Foreskin keratinocyte (primary cell): ENCODE measurements at places on chromosomes 2 and 18.
A peak's percentile ranks its signal among the peaks of the same experiment; 100 is the strongest.

GRCh38 chr2:2938481-2938880, 439.1 kb downstream of the EIPR1 start:
- no peak for DNase-seq

DNA sequence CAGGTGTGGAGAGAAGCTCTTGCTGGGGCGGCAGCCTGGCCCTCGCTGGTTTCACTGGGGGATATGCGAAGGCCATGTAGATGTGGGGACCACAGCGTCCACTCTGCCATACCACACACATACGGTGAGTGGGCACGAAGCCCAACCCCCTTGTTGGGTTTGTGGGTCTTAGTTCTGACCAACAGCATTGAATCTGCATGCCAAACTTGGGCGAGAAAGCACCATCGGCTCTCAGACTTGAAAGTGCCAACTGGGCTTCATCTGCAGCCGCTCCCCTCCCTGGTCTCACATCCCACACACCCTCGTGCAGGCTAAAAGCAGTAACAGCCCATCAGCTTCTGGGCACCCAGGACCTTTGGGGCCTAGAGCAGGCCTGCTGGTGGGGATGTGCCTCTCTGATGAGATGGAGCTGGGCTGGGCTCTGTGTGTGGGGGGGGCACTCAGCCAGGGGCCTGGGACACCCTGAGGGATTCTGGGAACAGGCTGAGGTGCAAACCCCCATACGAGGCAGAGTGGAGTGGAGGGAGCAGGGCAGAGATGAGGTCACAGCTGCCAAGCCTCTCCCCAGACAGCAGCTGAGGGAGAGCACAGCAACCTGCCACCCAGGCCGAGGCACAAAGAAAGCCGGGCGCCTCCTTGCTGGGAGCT, 264.4 kb downstream of the TWIST2 start:
- no peak for DNase-seq

- no peak for DNase-seq
Observed at GRCh38 chr2:105718846-105719481, 25.7 kb upstream of the NCK2 start.

DNA sequence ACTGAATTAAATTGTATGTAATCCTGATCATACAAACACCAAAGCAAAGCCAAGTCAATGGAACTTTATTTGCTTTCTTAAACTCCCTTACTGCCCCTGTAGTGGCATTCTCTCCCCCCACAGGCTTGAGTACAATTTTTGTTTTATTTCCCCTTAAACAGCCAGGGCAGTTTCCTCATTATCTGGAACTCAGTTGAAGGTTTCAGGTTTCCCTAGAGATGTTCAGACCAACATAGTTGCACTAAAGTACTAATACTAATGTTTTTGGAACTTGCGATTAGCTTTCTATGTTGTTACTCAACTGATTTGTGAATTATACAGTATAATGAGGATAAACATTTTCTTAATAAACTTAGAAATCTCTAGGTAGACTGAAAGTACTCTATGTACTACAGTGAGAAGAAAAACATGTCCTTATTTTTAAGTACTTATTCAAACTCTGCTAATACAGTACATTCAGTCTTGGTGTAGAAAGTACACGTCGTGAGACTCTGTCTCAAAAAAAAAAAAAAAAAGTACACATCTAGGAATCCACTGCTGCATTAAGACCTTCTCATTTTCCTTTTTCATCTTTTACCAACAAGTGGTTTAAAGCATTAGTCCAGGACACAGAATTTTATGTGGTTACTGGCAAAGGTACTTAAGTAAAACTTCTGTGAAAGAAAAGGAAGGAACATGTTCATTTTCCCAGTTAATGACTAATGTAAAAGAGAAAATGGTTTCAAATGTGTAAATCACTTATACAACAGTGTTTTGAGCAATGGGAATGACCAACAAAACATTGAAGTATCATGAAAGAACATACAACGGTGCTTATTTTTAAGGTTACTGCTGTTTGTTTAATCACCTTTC, 209.5 kb upstream of the SMAD7 start:
- DNase-seq, result no peak

- DNase-seq, result no peak
Observed at GRCh38 chr18:10482985-10483949, 28.8 kb downstream of the APCDD1 start.

DNA sequence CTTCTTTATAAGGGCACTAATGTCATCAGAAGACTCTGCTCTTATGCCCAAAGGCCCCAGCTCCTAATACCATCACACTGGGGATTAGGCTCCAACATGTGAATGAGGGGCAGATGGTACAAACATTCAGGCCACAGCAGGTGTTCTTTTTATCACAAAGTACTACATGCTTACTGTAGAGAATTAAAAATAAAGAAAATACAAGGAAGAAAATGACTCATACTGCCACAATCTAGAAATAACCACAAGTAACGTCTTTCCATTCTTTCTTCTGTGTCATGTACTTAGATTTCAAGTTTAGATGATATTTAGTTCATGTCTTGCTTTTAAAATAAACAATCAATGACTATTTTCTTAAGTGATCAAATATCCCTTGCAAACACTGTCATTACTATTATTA, 100.3 kb upstream of the NEDD4L start:
- peak; percentile 53 for DNase-seq

DNA sequence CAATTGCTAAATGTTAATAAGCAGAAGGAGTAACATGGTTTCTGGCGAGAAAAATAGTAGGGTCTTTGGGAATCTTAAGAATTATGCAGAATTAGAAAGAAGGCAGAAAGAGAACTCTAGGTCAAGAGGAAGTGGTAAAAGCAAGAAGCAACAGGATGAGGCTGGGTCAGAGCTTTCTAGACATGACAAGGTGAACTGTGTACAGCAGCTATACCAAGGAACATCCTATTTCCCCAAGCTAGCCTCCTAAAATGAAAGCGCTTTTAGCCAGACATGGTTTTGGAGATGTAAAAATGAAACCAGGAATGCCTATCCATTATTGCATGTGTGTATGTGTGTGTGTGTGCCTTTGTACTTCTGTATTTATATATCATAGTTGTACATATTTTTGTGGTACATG, 42.3 kb upstream of the STAT1 start:
- no peak for DNase-seq

- no peak for DNase-seq
Observed at GRCh38 chr2:10083692-10084211, 3.5 kb upstream of the CYS1 start.

DNA sequence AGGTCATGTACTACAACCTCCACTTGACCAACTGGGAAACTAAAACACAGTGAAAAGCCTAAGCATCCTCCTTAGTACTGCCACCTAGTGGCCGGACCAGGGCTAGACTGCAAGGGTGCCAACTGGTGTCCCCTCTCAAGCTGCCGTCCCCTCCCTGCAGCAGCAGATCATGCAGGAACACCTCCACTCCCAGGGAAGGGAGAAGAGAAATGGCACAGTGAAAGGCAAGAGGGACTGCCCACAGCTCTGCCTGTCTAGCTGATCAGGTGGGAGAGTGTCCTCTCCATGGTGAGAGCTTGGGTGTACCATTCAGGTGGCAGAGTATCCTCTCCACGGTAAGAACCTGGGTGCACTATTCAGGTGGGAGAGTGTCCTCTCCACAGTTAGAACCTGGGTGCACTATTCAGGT, 78.1 kb downstream of the AAK1 start:
- no peak for DNase-seq

DNA sequence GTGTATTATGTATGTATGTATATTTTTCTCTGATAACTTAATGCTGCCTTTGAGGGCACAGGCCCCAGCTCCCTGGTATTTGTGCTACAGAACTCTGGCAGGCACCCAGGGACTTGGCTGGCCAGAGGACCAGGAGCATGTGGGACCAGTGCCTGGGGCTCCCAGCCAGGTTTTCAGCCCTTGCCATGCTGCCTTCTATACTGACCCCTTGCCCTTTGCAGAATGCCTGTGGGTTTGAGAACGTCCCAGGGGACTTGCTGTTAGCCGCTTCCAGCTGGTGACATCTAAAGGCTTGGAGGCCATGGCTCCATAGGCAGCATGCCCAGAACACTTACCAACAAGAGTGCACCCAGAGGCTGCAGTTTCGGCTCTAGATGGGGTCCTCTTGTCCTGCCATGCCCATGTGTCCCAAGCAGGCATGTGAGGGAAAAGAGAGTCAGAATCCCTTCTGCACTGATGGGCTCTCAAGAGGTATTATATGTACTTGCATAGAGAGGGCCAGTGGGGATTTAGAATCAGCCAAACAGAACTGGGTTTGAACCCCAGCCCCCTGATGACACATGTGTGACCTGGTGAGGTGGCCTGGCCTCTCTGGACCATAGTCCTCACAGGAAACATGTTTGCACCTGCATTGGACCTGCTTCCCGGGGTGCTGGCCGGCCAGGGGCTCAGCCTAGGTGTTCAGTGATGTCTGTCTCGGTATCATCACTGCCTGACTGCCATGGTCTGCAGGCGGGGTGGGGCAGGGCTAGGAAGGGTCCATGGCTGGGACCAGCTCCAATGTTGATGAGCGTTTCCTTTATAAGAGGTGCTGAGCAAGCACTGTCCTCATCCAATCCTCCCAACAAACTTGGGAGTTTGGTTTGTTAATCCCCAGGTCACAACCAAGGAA, 119.2 kb upstream of the FHL2 start:
- no peak for DNase-seq

DNA sequence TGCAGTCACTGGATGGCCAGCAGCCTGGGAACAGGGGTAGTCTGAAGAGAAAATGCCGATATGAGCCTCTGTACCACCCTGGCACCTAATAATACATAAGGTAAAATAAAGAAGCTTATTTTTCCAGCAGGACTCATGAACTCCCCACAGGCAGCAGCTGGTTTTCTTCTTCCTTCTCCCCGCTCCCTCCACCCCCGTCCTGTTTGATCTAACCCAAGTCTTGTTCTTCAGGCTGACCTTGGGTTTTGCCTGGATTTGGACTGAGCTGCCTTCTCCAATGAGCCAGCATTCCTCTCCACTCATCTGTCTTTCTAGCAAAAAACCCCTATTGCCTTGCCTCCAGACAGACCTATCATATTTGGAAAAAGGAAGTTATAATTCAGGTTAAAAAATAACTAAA, 111.8 kb downstream of the CELF4 start:
- no peak for DNase-seq

- peak; percentile 11 for DNase-seq
Observed at GRCh38 chr2:148565272-148565894, 79.2 kb upstream of the EPC2 start.

DNA sequence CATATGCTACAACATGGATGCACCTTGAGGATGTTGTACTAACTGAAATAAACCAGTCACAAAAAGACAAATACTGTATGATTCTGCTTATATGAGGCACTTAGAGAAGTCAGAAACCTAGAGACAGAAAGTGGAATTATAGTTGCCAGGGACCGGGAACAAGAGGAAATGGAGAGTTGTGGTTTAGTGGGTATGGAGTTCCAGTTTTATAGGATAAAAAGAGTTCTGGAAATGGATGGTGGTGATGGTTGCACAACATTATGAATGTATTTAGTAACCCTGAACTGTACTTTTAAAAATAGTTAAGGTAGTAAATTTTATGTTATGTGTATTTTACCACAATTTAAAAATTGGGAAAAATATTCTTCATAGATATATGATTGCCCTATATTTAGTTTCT, 97.7 kb downstream of the DPP4 start:
- no peak for DNase-seq

DNA sequence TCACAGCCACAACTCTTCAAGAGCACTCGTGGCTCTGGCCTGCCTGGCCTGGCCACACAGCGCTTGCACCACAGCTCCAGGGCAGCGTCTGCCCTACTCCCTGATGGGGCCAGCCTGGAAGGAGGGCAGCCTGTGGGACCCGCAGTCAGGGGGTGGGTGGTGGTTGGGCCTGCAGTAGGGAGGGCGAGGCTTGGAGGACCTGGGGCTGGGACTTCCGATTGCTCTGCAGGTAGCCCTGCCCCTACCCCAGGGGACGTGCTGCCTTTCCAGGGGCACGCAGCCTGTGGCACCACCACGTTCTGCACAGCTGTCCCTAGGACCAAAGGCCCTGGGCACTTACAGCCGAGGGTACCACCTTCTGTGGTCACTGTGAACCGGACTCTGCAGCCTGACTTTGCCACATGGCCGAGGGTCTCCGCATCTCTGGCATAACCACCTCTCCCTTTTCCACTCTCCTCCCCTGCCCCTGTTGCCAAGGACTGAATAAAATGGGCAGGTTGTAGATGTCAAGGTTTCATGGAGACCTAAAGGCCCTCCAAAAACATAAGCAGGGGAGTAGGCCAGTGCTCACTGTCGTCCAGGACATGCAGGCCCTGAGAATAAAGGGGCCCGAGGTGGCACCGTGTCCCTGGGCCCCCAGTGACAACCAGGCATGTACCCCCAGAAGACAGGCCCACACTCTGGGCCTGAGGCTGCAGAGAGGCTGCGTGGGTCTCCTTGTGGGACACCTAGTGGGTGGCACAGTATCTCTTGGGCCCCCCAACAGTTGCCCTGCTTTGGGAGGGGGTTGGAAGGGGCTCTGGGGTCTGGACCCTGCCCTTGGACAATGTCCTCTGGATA, 87.3 kb downstream of the INHBB start:
- no peak for DNase-seq

- no peak for DNase-seq
Observed at GRCh38 chr2:237429753-237430152, 15.8 kb upstream of the COL6A3 start.

DNA sequence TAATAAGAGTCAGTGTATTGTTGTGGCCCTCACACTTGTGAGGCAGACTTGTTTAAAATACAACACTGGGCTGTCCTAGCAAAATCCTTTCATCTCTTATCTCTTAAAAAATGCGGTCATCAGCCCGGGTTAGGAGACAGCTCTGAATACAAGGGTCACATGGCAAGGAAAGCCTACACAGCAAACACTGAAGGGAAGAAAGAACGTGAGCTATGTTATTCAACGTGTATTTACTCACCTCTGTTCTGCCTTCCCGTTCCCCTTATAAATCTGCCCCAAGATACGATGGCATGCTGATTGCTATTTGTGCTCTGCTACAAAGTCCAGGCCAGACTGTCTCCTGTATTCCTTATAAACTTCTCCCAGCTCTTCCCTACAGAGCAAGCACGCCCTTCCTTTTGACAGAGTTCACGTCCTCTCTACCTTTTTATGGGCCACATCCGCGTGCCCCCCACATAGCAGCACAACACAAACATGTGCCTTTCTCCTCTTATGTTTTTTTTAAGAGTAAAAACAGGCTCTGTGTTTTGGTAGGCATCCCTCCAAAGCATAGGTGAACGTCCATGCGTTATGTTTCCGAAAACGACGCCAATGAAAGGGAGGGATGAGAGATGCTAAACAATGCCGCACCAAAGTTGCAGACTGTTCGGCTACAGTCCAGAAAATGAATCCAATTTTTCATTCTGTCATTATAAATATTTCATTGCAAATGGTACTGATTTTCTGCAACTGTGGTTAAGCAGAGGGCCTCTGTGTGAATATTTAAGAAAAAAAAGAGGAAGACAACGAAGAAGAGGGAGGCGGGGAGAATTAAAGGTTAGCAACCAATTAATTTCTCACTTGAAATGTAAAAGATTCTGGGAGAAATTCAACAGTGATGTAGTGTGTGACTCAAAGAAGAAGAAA, 274.7 kb downstream of the ZNF521 start:
- no peak for DNase-seq

GRCh38 chr2:203437511-203437910, 97.6 kb downstream of the RAPH1 start:
- DNase-seq, result no peak

DNA sequence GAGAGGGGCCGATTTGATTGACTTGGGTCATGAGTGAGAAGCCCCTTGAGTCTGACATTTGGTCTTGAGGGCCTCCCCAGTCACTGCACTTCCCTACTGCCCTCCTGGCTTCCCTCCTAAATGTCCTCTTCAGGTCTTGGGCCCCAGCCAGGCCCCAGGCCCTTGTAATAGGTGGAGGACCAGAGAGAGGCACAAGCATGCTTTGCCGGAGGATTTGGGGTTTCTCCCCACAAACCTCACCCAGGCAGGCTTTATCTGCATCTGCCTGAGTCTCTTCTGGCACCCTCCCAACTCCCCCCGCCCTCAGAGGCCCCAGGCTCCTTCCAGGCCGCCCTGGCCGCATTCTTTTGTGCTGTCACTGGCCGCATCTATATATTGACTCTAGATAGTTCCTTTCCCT, 270.7 kb downstream of the HAUS1 start:
- no peak for DNase-seq
